ENCODE measurements at places on chromosomes 6 and 20.

DNA sequence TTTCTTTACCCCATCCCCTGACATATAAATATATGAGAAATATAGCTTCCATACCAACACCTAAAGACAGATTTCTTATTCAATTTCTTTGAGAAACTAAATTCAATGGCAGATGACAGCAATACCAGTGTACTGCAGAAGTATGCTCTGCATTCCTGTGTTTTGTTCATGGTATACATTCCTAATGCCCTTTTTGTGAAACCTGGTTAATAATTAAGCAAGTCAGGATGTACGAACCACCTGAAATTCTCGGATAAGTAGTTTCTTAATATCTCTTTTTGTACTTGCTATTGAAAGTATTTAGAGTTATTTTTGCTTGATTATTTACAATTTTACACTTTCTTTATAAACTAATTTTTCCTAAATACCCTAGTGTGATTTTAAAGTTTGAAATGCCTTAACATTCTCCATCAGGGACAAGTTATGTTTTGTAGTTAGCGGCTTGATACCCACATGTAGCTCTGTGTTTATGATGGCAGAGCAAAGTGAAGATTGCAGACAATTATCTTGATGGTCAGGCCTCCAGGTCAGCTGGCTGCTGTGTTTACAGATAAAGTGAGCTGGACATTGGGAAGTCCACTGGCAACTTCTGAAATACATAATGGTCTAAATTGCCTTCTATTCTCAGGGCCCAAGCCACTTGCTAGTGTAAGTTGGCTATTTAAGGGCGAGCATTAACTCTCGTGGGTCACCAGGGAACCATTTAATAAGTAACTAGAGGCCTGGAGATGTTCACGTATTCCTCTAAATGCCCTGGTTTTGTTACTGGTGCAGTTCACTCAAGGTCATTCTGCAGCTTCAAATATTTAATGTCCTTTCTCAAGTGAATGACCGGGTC is 58.2 kb downstream of the PLCB1 start:
- DNase-seq, result no peak

- DNase-seq, result no peak
These were observed 90.7 kb downstream of the COL21A1 start for GRCh38 chr6:56156643-56157042.

- no peak for DNase-seq
These were observed 176.0 kb upstream of the NT5E start for GRCh38 chr6:85273870-85274269.

- DNase-seq, result no peak
These were observed 28.6 kb upstream of the CCN2 start for GRCh38 chr6:131979515-131980337.

DNA sequence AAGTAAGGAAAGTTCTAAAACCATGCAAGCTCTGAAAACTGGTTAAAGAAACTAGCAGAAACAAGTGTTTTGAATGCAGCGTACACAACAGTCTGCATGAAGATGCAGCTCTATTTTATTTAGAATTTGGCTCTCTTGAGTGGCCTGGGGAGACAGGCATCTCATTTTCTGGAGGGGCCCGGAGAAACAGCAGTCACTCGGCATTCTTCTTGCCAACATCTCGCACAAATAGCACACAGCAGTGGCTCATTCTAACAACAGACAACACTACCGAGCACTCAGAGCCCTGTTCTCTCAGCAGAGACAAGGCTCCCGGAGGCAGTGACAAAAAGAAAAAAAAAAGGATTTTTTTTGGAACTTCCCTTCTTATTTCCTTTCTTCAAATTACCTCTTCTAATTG is 108.5 kb upstream of the STMND1 start:
- DNase-seq, result no peak

DNA sequence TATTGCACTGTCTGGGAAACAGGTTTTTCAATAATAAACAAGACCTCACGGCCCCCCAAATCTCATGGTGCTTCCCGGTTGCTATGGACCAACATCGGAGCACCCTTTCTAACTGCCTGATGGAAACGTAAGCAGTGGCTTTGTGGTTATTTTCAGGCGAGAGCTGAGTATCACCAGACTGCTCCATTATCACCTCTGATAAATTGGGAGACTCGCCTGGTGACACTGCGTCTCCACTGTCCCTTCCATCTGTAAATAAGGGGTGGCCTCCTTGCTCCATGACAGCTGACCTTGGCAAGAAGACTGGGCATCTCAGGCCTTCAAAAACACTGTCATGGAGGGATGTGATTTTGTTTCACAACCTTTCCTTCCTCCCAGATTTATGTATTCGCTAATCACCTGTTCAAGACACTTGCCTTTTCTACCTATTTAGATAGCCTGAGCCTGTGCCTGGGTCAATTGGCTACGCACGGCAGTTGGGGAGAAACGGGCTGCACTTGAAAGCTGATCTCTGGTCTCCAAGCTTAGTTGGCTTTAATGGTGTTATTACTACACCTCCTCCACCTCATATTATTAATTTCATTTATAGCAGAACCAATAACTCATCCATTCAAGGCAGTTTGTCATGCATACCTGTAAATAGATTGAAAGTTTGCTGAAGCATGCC is 17.7 kb upstream of the CDH4 start:
- DNase-seq, result no peak
